Metanephros (tissue), 2 donors: ENCODE measurements at places on chromosomes 7 and 10. TPM values are rescaled to one million over a fixed set of nuclear protein-coding genes. Genes with fewer than 3 reads are reported as not detected.

CNPY1 gene
- total RNA-seq = not detected

ABCB4 gene
- total RNA-seq = 2.4 TPM

PGAM2 gene
- total RNA-seq = 102 TPM

NEUROD6 gene
- not detected for total RNA-seq

SHTN1 gene
- 5.3 TPM for total RNA-seq
